NCI-H460 (cell line): ENCODE measurements at places on chromosomes 12 and 14.

DNA sequence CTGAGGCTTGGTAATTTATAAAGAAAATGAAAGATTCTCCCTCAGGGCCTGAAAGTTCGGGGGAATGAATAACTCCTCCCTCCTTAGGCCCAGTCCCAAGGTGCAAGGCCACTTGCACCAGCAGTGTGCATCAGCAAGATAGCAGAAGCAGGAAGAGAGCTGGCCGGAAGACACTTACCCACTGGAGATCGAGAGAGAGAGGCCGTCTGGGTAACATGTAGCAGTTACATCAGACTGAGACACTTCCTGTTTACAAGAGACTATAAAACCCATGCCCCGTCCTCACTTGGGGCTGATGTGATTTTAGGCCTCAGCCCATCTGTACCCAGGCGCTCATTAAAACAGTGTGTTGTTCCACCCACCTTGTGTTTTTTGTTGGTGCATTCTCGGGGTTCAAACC is 85.2 kb downstream of the TMTC3 start:
- no peak for DNase-seq

DNA sequence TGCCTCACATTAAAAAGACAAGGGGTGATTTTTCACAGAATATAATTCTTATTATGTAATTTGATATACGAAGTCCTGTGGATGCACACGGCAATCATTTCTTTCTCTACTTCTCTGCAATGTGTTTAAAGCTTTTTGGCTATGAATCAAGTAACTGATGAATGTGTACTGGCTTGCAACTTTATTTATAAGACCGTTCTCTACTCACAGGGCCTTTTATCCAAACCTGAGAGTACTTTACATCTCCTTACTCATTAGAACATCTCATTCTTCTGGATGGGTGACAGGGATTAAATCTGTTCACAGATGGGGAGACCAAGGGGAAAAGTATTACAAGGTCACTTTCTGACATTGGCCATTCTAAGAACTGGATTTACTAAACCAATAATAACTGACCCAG is 215.8 kb upstream of the DIO2 start:
- DNase-seq: no peak

DNA sequence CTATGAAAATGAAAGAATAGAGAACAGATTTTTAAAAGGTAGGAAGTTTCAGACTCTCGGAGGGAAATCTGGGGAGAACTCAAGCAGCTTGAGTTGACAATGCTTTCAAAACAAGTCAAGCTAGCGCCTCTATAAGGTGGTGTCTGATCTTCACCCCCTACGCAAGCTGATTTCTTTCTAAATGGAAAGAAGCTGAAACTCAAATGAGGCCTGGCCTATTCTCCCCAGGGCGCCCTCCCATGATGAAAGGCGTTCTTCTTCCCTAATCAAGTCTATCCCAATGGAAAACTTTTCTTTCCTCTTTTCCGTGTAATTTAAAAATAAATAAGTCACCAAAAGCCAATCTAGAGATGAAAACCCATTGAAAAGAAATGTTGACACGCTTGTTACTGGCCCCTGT is 20.6 kb downstream of the PTHLH start:
- DNase-seq: no peak

DNA sequence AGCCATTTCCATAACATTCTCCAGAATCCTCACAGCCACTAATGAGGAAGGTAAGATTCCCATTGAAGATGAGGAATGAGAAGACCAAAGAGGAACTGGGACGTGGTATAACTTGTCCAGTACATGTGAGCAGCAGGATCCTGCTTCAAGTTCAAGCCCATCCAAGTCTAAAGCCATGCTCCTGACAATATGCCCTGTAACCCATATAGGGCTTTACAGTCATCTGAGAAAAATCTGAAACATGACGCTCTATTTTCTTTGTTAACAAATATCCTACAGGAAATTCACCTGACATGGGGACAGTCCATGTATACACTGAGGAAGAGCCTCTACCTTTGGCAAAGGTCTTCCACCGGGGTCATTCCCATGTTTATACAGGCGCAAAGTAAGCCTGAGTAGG is 3.1 kb upstream of the ACTR6 start:
- DNase-seq: no peak

DNA sequence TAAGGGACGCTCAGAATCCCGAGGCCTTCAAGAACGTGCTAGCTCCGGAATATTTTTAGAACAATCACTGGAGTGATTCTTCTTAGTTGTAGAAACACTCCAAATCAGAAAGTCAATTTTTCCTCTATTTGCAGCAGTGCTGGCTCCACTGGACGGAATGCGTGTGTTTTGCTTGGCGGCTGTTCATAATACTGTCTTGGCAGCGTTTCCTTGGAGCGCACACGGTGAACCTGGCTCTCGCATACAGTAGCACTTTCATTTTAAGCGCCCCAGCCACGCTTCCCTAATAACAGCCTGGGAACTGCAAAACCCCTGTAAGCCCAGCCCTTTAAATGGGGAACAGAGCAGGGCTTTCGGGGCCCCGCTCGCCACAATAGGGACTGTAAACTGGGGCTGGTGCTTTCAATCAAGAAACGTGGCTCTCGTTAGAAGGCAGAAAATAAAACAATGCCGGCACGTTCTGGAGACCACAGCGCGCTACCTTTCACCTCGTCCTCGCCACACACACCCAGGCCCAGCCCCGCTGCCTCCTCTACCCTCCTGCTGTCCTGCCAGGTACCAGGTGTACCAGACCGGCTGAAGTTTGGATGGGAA is 79.9 kb downstream of the BCL11B start:
- DNase-seq: peak; percentile 11

DNA sequence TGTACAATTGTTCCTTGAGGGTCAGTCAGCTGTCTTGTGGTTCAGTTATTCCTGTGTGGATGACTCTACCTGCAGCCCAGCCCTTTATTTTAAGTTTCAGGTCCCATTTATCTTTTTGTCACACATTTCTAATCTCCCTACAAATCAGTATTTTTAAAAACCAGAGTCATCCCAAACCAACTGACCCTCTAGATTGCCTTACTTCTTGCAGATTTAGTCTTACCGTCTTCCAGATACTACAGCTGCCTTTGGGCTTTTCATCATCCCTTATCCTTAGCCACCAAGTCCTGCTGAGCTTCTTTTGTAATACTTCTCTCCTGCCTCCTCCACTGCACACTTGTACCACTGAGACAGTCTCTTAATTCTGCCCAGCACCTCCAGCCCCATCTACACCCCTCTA is 54.9 kb downstream of the PRKCH start:
- no peak for DNase-seq

GRCh38 chr12:32549675-32550079 is 129.4 kb upstream of the DNM1L start:
- DNase-seq: no peak

DNA sequence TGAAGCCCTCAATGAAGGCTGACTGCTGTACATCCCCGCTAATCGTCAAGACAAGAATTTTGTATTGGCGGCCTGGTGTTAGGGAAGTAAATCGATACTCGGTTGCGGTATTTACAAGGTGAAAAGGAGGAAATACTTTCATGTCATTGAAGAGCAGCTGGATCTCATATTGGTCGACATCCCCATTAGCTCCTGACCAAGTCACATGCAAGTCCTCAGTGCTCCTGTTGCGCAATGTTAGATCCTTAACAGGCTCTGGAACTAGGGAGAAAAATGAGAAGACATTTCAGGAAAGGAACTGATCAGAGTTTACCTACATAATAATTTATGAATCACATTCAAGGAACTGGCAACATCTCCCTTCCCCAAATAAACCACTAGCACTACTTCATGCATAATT is 66.2 kb downstream of the PTPRB start:
- no peak for DNase-seq

GRCh38 chr14:71140157-71140556 is 232.9 kb downstream of the PCNX1 start:
- DNase-seq: no peak

- no peak for DNase-seq
These were observed 63.8 kb downstream of the RIN3 start for GRCh38 chr14:92577321-92577742.

GRCh38 chr12:83031196-83031595 is 344.5 kb downstream of the TMTC2 start:
- no peak for DNase-seq

DNA sequence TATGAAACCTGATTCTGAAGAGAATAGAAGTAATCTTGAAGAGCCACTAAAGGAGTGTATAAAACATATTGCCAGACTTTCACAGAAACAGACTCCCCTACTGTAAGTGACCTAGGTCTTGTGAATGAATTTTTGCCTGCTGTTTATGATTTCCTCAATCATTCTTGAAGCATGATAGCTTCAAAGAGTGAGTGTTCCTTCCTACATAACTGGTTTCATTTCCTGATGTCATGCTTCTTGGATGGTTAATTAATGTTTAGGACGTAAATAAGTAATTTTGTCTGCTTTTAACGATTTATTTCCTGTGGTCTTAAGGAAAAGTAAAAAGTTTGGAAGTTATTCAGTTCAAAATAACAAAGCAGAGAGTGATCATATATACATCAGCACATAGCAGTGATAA is 129.8 kb downstream of the PIK3C2G start:
- no peak for DNase-seq

DNA sequence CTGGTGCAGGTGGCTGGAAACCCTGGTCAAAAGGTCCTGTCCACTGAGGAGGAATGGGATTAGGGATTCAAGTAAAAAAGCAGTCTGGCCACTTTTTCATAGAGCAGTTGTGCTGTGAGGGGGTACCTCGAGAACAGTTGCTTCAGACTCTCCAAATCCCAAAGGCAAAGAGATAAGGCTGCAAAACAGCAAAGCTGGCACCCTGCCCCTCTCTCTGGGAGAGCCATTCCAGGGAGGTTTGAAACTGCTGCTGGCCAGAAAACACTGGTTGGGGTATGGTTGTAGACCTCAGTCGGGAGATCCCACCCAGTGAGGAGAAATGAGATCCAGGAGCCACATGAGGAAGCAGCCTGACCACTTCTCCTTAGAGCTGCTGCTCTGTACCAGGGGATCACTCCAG is 137.3 kb downstream of the CEP83 start:
- DNase-seq: no peak

GRCh38 chr12:93003531-93004239 is 74.6 kb upstream of the EEA1 start:
- no peak for DNase-seq

GRCh38 chr12:76346798-76347420 is 1.3 kb downstream of the BBS10 start:
- DNase-seq: peak; percentile 47

- no peak for DNase-seq
These were observed 233.4 kb downstream of the MSRB3 start for GRCh38 chr12:65511912-65512311.

GRCh38 chr14:74242021-74242779 is 3.0 kb downstream of the VSX2 start:
- no peak for DNase-seq

DNA sequence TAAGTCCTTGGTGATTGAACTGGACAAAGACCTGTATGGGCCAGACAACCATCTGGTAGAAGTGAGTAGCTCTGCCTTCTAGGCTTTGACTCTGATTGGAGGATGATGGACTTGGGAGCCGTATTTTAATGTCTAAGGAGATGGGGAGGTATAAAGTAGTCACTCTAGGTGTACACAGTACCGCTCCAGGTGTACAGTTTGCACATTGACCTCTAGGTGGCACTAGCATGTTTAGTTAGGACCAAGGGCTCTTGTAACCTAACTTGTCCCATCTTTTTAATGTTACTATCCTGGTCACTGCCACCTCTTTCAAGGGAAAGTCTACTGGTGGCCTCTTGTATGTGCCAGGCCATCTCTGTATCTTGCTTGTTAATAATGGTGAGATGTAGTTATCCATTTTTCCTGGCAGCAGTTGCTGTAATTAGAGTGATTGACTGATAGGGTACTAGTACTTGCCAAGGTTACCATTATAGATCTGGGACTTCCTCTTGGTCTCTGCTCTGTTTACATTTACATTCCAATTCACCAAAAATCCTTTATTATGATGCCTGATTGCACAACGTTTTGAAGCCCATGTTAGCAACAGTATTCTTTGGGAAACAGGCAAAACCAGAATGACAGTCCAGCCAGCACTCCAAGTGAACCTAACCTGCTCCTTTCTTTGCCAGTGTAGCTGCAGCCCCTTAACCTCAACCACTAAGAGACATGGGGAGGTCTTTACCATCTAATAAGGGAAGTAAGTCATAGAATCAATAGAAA is 3.6 kb downstream of the SMARCD1 start:
- DNase-seq: peak; percentile 69

GRCh38 chr12:7190268-7191055 is 976 bp downstream of the PEX5 start:
- DNase-seq: no peak

DNA sequence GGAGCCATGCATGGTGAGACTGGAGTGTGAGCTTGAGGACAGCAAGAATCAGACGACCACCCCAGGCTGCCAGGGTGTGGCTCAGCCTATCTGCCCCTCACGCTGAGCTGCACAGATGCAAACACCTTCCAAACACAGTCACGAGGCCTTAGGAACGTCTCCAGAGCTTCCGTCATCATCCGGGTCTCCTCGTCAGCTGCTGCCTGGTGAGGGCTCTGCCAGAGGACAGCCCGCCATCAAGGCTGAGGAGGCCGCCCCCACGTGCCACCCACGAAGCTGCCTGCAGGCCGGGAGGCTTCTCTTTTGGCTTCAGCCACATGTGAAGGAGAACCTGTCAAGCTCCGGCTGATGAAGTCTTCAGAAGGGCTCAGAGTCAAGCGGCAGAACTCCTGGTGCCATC is 13.4 kb downstream of the DDX51 start:
- DNase-seq: no peak

GRCh38 chr14:21038441-21039422 is 3.4 kb upstream of the RNASE7 start:
- DNase-seq: no peak

DNA sequence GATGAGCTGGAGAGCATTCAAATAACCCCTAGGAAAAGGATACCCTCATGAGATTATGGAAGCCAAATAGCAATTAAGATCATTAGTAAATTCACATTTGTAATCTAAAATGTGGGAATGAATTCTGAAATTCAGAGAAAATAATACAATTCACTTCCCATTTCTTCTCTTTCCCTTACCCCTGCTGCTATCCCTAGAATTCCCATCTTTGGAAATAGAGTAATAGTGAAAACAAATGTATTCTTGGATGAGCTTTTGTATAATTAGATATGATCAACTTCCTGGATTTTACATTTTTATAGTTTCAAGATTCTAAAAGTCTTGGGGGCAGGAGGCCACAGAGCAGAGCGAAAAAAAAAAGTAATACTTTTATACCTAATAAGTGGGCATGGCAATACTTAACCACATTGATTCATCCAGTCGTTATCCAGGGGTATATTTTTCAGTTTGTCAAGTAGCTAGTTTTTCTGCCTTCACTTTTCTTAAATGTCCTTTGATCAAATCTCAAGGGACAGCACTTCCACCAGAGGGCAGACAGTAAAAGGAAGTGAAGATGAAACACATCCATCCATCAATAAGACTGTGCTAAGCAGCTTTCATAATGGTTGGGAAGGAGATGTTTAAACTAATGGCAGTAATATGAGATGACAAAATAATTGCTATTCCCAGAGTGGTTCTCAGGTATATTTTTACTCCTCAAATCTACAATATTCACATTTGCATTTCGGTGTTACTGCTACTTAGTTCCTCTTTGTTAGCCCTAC is 401.3 kb downstream of the DIO2 start:
- peak; percentile 23 for DNase-seq

DNA sequence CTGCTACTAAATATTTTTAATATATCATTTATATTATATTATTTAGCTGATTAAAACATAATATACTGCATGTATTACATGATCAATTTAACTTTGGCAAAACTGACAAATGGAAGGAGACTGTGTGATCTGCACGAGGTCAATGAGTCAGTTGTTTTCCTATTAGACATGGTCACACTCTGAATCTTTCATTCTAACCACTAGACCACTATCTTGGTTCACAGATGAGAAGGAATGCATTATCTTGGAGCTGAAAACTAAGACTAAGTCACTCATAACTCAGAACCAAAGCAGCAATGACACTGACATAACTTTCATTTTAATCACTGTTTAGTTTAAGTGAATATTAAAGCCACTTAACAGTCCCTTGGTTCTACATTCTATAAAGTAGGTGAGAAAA is 37.4 kb downstream of the GNPTAB start:
- no peak for DNase-seq
